HEK293T (cell line): ENCODE measurements at places on chromosomes 6 and 20.

- DNase-seq, result peak; percentile 60
These were observed 291.8 kb downstream of the BMP7 start for GRCh38 chr20:56974499-56975250.

- DNase-seq, result no peak
These were observed 24.9 kb downstream of the RNF144B start for GRCh38 chr6:18412068-18412467.

DNA sequence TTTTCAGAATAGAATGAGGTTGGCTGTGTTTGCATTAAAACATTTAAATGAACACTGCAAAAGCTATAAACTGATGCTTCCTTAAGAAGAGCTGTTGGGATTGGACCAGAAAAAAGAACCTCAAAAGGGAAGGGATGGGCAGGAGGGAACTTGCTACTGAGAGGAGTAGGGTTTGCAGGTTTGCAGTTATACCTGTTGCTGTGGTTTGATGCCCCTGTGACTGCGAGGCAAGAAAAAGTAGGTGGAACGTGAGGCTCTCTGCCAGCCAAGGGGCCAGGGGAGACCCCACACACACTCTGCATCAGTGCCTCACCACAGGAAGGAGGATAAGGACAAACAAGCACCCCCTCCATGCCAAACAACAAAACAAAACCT lies 197.2 kb downstream of the BCAS1 start:
- no peak for DNase-seq

GRCh38 chr20:40502576-40502975 lies 186.5 kb downstream of the MAFB start:
- no peak for DNase-seq

- DNase-seq, result no peak
These were observed 252.7 kb downstream of the KHDC1L start for GRCh38 chr6:72972579-72972978.

DNA sequence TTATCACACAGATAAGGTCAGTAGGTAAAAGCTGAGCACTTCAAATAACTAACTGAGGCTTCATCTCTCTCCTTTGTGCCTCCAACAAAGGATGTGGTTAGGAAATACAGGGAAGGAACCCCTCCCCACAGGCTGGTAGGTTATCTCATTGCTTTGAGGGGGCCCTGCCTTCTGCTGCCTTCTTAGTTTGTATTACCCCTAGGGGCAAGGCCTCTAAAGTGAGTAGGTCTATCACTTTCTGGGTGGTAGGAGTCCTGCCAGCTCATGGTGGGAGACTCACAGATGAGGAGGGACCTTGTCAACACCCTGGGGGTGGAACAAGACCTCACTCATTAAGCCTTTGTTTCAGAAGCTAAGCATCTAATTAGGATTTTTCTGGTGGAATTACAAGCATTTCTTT lies 34.6 kb downstream of the EDN1 start:
- DNase-seq, result no peak

GRCh38 chr6:132198040-132198439 lies 203.2 kb downstream of the MOXD1 start:
- no peak for DNase-seq

GRCh38 chr20:16544949-16545348 lies 28.3 kb downstream of the KIF16B start:
- no peak for DNase-seq

DNA sequence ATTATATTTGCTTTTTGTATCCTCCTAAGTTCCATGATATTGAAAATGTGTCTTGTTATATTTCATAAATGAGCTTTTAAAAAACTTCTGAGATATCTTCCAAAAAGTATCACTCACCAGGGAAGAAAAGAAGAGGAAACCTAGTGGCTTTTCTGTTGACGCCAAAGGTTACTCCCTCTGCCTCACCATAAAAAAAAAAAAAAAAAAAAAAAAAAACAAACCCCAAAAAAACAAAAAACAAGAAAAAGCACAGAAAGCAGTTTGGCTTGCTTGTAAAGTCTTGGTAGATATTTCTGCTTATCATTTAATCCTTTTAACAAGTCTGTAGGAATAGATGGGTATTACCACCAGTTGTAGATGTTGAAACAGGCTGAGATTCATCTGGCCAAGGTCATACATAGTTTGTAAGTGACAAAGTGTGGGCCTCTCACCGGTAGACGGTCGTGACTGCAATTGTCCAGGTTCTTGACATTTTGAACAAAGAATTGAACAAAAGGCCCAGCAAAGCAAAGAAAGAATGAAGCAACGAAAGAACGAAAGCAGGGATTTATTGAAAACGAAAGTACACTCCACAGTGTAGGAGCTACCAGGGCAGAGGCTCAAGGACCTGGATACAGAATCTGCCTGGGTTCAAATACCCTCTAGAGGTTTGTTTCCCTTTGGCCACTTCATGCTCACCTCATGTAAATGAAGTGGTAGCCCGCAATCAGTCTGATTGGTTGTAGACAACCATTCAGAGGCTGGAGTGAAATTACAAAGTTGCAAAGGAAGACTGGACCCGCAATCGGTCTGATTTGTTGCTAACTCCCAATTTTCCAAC lies 11.6 kb upstream of the ELOVL5 start:
- DNase-seq, result no peak

DNA sequence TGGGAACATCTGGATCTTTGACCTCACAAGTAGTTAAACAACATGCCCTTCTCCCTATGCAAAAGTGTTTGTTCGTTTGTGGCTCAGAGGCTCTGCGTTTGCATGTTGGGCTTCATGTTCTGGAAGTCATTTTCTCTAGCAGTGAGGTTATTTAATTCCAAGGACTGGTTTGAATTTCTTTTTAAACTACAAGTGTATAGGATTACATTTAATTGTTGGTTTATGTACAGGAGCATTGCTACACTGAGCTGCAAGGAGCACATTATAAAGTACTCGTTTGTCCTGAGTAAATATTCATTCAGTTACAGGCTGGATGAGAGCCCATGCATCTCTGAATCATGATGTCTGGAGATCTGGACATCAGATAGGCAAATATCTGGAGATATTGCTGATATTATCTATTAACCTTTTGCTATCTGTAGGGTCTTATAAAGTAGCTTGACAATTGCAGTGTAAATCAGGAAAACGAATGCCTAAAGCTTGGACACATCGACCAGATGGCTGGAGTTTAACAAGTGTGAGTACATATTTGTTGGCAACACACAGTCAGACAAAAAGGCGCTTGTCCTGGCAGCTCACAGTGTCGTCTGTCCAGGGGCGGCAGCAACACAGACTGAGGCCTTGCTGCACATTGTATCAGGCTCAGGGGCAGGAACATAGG lies 84.6 kb downstream of the PDE7B start:
- no peak for DNase-seq

- DNase-seq, result peak; percentile 40
These were observed 209.1 kb upstream of the JARID2 start for GRCh38 chr6:15036690-15037245.

DNA sequence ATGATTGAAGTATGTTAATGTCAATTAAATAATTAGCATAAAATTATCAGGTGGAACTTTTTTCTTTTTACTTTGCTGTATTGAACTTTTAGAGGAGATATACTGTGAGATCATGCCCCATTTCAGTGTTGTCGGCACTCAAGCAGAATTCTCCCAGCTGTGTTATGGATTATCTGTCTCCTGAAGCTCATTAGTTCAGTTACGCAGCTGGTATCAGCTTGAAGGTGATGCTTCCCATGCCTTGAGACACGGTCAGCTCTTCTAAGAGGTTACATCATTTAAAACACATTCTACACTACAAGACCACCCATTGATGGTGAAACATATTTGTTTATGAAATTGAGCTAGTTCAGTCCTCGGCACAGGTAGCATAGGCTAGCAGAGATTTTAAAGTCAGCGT lies 68.9 kb upstream of the PHACTR2 start:
- no peak for DNase-seq

GRCh38 chr20:57617079-57617795 lies 3.0 kb downstream of the ZBP1 start:
- DNase-seq, result no peak

GRCh38 chr6:144248476-144249301 lies 36.4 kb upstream of the UTRN start:
- no peak for DNase-seq

DNA sequence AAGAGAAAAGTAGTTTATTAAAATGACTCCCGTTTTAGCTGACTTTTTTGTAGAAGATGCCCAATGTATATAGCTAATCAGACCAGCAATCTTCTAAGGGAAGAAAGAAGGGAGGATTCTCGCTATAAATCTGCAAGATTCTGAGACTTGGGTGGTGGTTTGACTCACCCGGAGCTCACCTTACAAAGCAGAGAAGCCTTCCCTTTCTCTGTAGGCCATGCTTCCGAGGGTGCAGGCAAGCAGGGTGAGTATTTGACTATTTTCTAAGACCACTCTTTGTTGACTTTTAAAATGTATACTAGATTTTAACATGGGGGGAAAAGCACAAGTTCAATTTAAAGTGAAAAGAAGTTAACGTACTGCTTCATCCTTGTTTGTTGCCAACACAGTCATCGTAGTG lies 2.7 kb downstream of the OLIG3 start:
- DNase-seq, result no peak

DNA sequence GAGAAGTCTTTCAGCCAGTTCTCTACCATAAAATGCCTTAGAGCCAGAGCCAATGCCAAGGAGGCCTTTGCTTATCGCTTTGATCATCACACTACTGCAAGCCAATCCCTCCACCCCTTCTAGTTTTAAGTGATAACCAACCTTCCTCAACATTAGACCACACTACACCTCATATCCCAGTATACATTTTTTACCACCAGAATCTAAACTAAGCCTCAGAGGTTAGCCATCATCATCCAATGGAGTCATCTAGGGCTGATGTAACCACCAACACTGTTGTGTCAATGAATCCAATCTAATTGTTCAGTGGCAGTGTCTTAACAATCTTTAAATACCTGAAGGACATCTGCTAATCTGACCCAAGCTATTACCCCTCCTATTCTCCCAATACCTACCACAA lies 6.4 kb downstream of the ZUP1 start:
- DNase-seq, result no peak

DNA sequence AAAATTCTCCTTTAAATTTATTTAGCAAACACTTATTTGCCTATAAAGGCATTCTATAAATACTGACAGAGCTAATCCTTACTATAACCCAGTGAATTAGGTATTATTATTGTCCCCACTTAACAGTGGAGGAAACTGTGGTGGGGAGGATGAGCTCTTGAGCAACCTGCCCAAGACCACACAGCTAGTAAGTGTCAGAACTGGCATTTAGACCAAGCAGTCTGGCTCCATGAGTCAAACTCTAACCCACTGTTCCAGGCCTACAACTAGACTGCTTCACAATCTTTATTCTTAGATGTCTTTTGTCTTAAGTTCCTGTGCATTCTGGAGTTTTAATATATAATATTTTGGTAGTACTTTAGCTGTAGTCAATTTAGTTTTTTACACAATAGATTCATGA lies 530.8 kb downstream of the BCKDHB start:
- no peak for DNase-seq
